OCI-M1 (cell line): ENCODE measurements at places on chromosomes 6 and 20.
A peak's percentile ranks its signal among the peaks of the same experiment; 100 is the strongest.

- peak; percentile 75 for DNase-seq
These were observed 8.7 kb downstream of the ZHX3 start for GRCh38 chr20:41308726-41309413.

DNA sequence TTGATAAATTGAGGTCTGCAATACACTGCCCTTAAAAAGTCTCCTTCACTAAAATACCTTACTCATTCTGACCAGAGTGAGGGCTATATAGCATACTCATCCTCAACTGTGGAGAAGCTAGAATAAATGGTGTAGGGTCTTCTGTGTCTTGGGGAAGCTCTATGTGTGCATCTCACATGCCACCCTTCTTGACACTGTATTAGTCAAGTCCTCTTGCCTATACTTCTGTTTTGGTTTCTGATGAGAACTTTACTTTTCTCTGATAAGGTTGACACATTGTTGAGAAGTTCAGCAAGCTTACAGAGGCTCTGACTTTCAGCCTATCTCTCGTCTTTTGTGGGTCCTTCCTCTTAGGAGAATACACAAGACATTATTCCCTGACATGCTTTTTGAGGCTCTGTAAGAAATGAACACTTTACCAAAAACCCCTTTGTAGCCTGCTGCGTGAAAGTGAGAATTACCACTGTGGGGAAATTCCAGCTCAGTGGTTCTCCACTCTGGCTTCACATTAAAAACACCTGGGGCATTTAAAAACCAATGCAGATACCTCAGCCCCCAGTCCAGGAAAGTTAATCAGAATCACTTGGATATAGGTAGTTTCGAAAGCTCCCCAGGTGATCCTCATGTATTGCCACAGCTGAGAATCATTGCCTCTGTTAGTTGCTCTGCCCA, 372.1 kb upstream of the HS3ST5 start:
- no peak for DNase-seq

- no peak for DNase-seq
These were observed 796.2 kb upstream of the EPHA7 start for GRCh38 chr6:94215552-94215951.

GRCh38 chr20:17059465-17059864, 167.4 kb upstream of the PCSK2 start:
- DNase-seq: peak; percentile 74

- DNase-seq: no peak
These were observed 11.5 kb upstream of the IL20RA start for GRCh38 chr6:137056121-137056880.

GRCh38 chr6:30200551-30201281, 12.5 kb downstream of the TRIM26 start:
- DNase-seq: peak; percentile 87

DNA sequence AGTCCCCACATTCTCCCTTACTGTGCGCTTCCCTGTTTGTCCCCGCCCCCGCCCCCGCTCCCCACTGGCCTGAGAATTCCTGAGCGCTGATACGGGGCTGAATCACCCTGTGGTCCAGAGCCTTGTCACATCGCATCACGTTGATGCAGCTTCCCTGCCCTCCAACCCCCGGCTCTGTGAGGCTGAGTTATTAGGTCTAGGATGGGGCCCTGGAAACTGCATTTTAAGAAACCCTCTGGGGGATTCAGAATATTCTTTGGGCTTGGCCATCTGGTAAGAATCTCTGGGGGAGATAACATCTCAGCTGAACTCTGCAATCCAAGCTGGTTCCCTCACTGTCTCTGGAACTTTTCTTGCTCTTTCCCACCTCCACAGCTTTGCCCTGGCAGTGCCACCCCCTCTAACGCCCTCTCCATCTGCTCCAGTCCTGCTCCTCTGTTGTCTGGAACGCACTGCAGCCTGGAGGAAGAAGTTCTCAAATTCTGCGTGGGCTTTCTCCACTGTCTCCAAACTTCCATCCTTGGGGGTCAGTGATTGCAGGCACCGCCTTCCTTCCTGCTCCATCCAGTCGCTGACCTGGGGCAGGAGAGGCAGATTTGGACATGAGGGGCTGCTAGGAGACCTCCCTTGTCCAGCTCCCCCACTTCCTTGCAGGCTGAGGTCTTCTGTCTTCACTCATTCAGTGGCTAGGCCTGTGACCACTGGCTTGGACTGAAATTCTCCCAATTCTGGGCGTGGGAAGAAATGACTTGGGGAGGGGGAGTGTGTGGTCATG, 42.6 kb downstream of the KIAA1755 start:
- no peak for DNase-seq

- DNase-seq: no peak
These were observed 939 bp downstream of the TGM3 start for GRCh38 chr20:2296524-2297356.

DNA sequence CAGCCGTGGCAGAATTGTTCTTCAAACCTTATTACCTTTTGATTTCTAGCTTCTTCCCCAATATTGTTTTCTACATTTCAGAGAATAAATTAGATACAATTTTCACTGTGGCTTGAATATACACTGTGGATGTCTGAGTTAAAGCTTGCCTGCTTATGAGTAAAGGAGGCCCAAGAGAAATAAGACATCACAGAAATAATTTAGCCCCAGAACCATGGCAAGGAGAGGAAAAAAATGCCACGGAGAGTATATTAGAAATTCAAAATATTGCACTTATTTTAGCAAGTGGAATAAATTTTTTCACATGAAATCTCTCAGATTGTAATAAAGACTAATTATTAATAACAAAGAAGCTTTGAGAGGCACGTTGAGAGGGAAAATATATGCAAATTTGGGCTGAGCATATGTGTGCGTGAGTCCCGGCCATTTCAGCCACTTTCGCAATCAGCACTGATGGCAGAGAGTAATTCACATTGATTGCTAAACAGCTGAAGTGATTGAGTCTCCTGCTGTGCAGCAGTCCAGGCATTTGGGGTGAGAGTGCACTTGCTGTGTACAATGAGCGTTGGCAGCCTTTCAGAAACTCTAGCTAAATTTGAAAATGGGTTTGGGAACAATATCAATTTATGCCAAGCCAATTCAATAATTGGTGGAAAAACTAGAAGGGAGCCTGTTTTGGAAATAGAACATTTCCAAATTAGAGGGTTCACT, 596.0 kb downstream of the EPM2A start:
- DNase-seq: no peak

GRCh38 chr6:44011350-44011920, 115.8 kb downstream of the MRPL14 start:
- DNase-seq: no peak

- no peak for DNase-seq
These were observed 53.6 kb downstream of the CDH26 start for GRCh38 chr20:60011512-60012507.

- peak; percentile 30 for DNase-seq
These were observed 3.6 kb upstream of the NHLRC1 start for GRCh38 chr6:18126121-18126520.

- DNase-seq: no peak
These were observed 92.0 kb upstream of the SCP2D1 start for GRCh38 chr20:18721551-18722115.

DNA sequence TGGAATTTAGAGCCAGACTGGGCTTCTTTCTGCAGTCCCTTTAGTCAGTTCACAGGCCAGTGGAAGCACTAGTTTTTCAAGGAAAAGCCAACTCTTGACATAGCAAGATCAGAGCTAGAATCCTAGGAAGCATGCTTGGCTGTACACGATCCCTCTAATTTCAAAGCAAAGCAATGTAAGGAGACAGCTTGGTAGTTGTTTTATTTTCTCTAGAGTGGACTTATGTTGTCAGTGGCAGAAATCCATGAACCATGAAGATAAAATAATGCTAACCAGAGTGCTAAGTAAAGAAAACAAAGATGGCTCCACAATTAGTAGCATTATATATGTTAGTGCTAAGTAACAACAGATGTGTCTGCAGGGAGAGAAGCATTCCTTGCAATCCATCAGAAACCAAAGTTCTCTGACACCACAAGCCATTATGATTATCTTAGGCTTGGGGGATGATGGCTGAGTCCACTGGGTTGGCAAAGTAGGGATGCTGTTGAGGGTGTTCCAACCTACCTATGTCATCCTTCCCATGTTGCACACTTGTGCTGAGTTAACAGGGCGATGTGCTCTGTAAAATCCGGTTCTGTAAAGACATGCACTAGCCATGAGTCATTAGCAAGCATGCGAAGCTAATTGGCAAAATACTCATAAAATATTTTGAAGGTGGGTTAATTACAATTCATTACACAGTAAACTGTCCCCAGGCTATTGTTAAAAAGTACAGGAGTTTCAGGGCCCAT, 115.2 kb downstream of the BMP2 start:
- no peak for DNase-seq

DNA sequence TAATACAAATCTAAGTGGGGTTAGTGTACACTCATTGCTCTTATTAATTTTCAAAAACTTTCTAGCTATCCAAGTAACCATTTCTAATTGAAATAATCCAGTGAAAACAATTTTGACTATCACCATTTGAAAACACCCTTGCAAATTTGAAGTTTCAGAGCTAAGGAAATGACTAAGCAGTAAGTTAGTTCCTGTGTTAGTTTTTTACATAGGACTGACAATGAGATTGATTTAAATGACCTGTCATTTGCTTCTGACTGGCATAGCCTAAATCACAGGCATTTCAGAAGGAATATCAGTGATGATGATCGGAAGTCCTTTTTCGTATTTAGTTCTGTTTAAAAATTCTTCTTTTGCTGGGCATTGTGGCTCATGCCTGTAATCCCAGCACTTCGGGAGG, 27.0 kb downstream of the STK4 start:
- DNase-seq: peak; percentile 37

DNA sequence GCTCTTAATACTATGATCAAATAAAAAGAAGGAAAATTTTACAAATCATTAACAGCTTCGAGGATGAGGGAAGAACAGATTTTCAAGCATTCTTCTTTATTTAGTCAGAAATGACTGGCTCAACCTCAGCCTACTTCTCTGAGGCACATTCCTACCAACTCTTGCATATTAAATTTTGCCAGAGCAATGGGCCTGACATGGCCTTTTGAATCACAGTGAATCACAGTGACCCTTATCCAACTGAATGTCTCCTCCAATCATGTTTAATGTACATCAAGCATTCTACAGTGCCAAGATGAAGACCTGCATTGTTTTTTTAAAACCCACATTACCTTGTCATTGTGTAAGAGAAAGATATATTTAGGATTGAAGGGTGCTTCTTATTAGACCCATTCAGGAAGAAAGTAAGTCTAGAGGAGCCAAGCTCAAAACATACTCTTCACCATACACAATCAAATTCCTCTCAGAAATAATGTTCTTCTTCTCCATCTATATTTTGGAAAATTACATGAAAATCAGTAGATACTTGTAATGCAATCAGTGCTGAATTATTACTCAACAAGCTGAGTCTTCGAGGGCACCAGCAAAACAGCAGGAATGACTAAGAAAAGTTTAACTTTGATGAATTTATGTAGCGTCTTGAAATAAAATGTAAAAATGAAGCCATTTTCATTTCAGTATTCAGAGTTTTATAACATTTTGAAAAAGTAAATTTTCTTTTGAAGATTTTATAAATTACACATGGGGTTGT, 44.1 kb upstream of the MOXD1 start:
- DNase-seq: no peak

- DNase-seq: no peak
These were observed 451.5 kb downstream of the PLCB1 start for GRCh38 chr20:8583566-8584043.

- no peak for DNase-seq
These were observed 88.6 kb downstream of the RNF217 start for GRCh38 chr6:125050663-125051318.

DNA sequence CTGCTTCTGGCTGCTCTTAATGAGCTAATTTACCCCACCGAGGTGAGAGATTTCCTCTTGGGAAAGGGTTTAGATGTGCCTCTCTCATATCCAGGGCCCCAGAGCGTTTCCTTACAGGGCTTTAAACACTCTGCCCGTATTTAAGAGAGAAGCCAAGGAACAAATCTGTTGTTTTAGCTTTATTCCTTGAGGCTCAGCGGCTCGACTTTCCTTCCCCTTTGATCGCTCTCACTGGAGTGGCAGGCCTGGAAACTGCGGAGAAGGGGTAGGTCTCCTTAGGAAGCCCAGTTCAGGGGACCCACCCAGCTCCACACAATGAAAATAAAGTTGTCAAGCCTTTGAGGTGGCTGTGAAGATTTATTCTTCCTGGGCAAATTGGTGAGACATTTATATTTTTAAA, 132.0 kb upstream of the JAG1 start:
- DNase-seq: no peak

GRCh38 chr6:21468461-21468860, 125.1 kb upstream of the SOX4 start:
- no peak for DNase-seq

DNA sequence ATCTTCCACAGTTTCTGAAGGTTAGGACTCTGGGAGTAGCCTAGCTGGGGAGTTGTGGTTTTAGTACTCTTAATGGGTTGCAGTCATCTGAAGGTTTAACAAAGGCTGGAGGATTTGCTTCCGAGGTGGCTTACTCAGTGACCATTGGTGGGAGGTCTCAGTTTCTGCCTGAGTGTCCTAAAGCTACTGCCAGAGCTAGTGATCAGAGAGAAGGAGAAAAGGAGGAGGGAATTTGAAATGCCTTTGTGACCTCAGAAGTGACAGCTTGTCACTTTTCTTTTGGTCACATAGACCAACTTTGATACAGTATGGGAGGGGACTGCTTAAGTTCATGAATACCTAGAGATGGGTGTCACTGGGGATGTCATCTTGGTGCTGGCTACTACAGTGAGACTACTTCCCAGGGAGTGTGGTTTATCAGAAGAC, 41.3 kb downstream of the NCOA3 start:
- no peak for DNase-seq

DNA sequence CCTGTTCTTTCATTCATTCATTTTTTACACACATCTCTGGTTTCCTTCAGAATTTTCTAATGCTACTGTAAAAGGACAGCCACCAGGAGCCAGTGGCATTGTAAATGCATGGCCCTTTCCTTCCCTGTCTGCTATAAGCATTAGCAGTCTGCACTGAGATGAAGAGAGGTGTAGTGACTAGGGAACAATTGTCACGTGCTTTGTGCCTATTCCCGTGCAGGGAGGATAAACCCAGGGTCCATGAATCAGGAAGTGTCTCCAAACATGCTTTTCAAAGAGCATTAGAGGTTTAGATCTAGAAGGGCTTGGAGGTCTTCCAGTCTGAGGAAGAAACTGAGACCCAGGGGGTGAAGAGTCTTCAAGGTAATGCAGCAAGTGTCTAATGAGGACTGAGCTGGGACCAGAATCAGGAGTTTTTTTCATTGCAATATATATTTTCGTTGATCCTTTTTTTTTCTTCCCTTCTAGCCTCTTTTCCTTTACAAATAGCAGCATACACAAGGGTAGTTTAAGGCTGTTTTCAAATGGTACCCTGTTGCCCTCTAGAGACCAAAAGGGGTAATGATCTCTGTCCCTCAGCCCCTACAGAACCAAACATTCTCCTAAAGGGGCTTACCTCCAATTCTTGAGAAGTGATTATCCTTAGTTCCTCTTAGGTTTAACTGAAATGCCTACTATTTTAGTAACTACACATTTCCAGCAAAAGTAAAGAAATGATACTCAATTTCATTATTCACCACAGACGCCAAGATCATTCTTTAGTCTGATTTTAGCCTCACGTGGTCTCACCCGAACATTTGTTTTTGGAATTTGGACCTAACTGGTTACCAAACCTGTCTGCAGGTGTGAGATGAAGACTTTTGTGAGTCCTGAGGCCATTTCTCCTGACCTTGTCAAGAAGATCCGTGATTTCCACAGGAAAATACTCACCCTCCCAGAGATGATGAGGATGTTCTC, 6.6 kb downstream of the TRIM15 start:
- peak; percentile 86 for DNase-seq

- DNase-seq: no peak
These were observed 21.7 kb upstream of the TAGAP start for GRCh38 chr6:159066483-159066882.

- peak; percentile 66 for DNase-seq
These were observed 62.8 kb upstream of the FOXO3 start for GRCh38 chr6:108497883-108498282.

- DNase-seq: no peak
These were observed 108.7 kb upstream of the MAP3K4 start for GRCh38 chr6:160882791-160883279.
